ENCODE measurements at places on chromosomes 16 and 17. TPM values are rescaled to one million over a fixed set of nuclear protein-coding genes. Genes with fewer than 3 reads are reported as not detected.

Gene GLIS2
- total RNA-seq, result 8.6 TPM

- DNase-seq, result no peak
Observed at GRCh38 chr16:8880839-8881510, 1.2 kb upstream of the LITAFD start.

Gene MMP25
- total RNA-seq, result 0.41 TPM

GRCh38 chr16:89256651-89257254 is 39.2 kb downstream of the ZNF778 start:
- DNase-seq, result peak; percentile 65

GRCh38 chr16:81519301-81520150 is 74.9 kb downstream of the CMIP start:
- no peak for DNase-seq

Gene C16orf96
- 0.41 TPM for total RNA-seq

DNA sequence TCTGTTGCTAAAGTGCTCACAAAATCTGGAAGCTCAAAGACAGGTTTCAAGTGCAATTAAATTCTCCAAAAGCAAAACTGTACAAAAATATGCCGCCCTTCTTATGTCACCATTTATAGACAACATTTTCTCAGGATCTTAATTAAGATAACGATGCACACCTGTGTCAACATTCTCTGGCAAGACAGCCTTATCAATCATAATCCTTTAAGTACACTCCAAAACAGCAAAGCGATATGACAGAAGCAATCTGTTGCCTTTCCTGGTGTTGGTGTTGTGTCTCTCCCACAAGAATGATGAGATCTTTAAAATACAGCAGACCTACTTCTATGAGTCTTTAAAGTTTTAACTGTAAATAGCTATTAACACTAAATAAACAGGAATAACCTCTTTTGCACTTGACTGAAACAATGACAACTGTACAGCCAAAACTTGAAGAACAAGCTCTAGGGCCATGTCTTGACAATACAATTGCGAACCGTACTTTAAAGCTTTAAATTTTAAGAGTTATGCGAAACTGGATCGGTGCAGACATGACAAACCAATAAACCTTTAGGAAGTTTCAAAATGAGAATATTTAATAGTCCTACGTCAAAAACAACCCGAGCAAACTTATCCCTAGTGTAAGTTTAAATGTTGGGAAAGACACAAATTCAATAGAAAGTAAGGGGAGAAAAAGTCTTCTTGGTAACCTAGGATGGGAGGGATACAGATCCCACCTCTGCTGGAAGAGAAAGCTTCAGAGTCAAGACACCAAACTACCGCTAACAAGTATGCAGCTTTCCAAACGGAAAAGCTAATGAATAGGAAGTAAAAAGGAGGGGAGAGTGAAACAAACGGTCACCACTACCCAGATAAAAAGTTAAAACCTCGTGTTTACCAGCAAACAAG is 3.3 kb upstream of the IRX5 start:
- no peak for DNase-seq

GRCh38 chr17:79618383-79619067 is 7.7 kb upstream of the RBFOX3 start:
- no peak for DNase-seq

Gene KRT39
- total RNA-seq, result not detected

Gene IRX3
- total RNA-seq, result under 0.01 TPM

- no peak for DNase-seq
Observed at GRCh38 chr17:56478836-56479447, 114.6 kb upstream of the NOG start.

- no peak for DNase-seq
Observed at GRCh38 chr17:79207960-79208359, 133.3 kb downstream of the ENGASE start.

DNA sequence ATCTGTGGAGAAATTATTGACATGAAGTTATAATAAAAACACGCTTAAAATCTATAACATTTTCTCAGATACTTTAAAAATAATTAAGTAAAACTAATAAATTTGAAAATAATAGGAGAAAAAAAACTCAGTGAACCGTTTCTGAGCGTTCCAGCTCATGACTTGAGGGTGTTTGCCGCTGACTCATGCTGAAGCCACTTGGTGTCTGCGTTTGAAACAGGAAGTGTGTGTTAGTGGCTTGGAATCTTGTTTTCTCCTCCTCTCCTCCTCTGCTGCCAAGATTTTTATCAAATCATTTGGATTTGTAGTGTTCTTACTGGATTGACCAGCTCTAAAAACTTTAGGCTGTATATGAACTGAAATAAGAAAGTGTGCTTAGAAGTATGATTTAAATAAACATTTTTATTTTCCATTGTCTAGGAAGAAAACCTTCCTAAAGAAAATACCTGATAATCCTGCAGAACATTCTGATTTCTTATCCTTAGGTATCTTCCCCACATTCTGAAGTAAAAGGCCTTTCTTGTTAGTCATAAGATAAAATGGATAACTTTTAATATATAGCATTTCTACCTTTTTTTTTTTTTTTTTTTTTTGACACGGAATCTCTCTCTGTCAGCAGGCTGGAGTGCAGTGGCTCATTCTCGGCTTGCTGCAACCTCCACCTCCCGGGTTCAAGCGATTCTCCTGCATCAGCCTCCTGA is 30.8 kb downstream of the USP10 start:
- DNase-seq, result peak; percentile 54

GRCh38 chr17:48357779-48358602 is 72.0 kb downstream of the SKAP1 start:
- no peak for DNase-seq

GRCh38 chr16:78368121-78369102 is 269.0 kb downstream of the WWOX start:
- no peak for DNase-seq

DNA sequence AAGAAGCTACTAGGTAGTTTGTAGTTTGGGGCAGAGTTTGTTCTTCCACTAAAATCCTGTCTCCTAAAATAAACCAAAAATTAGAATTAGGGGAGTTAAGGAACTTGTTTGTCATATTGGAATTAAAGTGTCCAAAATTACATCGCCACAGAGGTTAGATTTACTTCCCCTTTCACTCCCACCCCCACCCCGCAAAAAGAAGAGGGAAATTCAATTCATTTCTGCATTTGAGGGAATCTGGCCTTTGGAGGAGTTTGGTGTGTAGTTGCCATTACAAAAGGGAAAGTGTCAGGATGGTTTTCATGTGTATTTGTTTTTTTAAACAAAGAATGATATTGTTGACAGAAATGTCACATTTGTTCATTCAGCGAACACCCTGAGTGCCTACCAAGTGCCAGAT is 5.8 kb downstream of the TMEM97 start:
- DNase-seq, result no peak

GRCh38 chr16:228151-228851 is 948 bp downstream of the LUC7L start:
- DNase-seq, result no peak

Gene SLC6A2
- under 0.01 TPM for total RNA-seq

DNA sequence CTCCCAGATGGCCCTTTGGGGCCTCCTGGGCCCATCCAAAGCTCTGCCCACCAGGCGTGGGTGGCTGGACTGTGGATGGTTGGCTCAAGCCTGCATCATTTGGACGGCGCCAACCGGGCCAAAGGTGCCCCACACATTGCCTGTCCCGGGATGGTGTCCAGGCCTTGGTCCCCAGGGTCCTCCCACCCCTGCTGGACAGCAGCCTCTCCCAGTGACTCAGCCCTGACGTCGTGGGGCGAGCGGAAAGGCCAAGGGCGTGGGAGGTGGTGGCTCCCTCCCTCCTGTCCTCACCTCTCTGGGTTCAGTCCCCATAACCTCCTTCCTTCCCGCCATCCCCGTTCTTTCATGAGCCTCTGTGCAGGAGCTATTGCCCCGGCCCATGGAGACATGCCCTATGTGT is 42.1 kb upstream of the DLX4 start:
- DNase-seq, result no peak

DNA sequence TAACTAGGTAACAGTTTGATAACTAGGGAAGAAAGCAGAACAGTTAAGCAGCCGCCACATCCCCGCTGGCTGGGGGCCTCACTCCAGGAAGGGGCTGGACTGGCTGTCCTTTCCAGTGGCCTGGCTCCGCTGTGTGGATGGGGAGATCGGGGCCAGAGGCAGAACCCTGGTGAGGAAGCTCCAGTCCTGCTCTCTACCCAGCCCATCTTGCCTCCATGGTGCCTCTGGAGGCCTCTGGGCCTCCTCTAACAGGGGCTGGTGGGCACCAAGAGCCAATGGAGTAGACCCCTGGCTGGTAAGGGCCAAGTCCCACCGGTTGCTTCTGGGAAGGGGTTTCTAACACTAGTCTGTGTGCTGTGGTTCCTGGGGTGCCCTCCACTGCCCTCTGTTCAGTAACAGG is 8.1 kb downstream of the CNP start:
- DNase-seq, result no peak

GRCh38 chr17:32019228-32019627 is 12.0 kb downstream of the LRRC37B start:
- no peak for DNase-seq

GRCh38 chr16:60553090-60553757 is 1483.0 kb downstream of the CDH8 start:
- DNase-seq, result no peak

Gene ADAT1
- total RNA-seq, result 40.4 TPM

Gene NKD1
- 2.4 TPM for total RNA-seq

- DNase-seq, result no peak
Observed at GRCh38 chr16:7722761-7723160, 390.1 kb downstream of the RBFOX1 start.

GRCh38 chr17:74864866-74865395 is 5.2 kb upstream of the GRIN2C start:
- peak; percentile 92 for DNase-seq

- DNase-seq, result no peak
Observed at GRCh38 chr16:6484081-6484480, 848.6 kb upstream of the RBFOX1 start.

DNA sequence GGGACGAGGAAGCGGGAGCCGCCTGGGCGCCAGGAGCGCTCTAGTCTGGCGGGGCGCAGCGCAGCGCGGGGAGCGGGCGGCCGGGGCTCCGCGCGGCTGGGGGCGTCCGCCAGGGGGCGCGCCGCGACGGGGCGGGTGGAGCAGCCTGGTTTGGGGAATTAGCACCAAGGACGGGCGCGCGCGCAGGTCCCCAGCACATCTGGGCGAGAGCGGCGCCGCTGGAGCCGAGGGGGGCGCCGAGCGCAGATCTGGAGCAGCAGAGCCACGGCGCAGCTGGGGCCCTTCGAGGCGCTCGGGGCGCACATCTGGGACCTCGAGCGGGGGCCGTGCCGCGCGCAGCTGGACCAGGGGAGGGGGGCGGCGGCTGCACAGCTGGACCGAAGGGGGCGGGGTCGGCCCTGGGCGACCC is at the start of gene NXPH3:
NXPH3 (plus strand) TSS at position 193 of the 409 bp plus-strand sequence. CDS start 349 bp downstream, outside the sequence.
- peak; percentile 79 for DNase-seq

GRCh38 chr17:7004398-7005253 is 7.8 kb upstream of the RNASEK start:
- DNase-seq, result peak; percentile 73

DNA sequence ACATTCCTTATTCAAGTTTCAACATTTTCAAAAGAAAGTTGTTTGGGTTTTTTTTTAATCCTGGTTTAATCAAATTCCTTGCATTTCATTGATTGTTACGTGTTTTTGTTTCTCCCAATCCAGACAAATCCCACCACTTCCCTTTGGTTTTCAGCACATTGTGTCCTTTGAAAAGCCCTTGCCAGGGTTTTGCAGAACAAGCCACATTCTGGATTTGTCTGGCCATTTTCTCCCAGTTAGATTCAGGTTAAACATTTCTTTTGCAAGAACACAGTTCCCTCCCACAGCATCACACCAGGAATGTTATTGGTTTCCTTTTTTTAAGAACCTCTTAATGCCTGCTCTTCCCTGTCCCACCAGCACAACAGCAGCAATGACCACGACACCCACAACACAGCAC is 278.0 kb upstream of the SALL1 start:
- DNase-seq, result no peak

DNA sequence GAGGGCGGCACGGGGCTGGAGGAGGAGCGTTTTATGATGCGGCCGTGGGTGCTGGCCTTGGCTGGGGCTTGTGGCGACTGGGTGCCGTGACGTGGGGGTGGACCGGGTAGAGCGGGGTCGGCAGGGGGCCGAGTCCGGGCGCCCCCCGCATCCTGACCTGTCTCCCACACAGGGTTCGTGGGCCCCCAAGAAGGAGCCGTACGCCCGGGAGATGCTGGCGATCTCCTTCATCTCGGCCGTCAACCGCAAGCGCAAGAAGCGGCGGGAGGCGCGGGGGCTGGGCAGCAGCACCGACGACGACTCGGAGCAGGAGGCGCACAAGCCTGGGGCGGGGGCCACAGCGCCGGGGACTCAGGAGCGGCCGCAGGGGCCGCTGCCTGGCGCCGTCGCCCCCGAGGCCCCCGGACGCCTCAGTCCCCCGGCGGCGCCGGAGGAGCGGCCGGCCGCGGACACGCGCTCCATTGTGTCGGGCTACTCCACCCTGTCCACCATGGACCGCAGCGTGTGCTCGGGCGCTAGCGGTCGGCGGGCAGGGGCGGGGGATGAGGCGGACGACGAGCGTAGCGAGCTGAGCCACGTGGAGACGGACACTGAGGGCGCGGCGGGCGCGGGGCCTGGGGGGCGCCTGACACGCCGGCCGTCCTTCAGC is 81.6 kb downstream of the ARHGAP23 start:
- peak; percentile 50 for DNase-seq

DNA sequence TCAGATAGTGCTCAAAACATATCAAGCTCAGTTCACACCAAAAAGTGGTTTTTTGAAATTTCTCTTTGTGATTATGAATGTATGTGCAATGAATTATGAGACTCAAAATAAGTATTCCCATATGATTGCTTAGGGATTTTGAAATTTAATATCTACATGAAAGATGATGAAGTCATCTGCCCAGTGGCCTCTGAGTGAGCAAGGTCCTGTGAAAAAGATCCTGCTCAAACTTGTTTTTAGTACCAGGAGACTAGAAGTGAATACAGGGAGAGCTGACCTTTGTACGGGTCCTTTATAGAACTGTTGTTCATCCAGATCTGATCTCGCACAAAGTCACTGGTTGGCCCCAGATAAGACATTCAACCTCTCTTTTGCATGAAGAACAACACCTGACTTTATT is 151.9 kb upstream of the MAF start:
- DNase-seq, result no peak

Gene NDUFB10
- 76.6 TPM for total RNA-seq

Gene NPIPA7
- 2.0 TPM for total RNA-seq

- DNase-seq, result no peak
Observed at GRCh38 chr17:62017496-62017895, 47.6 kb downstream of the MED13 start.

Gene RPS15A
- total RNA-seq, result 1,618 TPM
